Heart left ventricle (tissue), 16 donors: ENCODE measurements at places on chromosomes 5 and 9. TPM values are rescaled to one million over a fixed set of nuclear protein-coding genes. Genes with fewer than 3 reads are reported as not detected.

SLC28A3 gene
- 0.19 TPM for total RNA-seq

BASP1 gene
- total RNA-seq = 13.6 TPM

- no peak for DNase-seq
Observed at GRCh38 chr5:89267788-89268187, 384.8 kb upstream of the MEF2C start.

GRCh38 chr5:3339092-3339797, 256.4 kb upstream of the IRX1 start:
- no peak for DNase-seq

DNA sequence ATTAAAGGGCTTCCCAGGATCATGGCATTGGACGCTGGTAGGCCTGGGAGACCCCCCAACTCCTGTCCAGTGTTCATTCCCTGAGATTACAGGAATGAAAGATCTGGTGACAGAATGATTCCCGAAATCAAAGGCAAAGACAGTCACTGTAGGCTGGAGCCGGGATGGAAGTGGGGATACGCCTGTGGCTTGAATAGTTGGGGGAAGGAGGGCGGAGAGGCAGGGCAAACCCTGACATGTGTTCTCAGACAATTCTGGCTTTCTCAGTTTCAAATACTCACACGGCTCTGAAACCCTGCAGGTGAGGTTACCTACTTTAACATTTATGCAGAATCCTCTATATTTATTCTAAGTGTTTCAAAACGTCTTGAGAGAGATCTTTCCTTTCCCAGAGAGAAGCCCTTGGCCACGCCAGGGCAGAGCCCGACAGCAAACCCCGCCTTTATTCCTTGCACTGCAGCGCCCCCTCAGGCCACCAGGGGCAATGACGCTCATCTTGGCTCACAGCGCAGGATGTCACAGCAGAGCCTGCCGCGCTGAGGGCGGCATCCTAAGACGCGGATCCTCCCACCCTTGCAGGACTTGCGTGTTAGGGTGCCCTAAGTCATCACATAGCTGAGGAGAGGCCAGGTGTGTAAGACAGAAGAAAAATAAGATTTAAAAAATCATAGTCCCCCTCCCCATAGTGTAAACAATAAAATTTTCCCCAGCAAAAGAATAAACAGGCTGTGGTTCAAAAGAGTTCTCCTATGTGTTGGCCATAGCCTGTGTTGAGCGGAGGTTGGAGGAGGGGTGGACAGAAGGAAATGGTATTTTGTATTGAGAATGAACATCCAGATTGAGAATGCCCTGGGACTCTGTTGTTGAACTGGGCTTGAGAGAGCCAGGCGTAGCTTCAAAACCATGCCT, 284.5 kb downstream of the NTRK2 start:
- peak; percentile 71 for DNase-seq

DNA sequence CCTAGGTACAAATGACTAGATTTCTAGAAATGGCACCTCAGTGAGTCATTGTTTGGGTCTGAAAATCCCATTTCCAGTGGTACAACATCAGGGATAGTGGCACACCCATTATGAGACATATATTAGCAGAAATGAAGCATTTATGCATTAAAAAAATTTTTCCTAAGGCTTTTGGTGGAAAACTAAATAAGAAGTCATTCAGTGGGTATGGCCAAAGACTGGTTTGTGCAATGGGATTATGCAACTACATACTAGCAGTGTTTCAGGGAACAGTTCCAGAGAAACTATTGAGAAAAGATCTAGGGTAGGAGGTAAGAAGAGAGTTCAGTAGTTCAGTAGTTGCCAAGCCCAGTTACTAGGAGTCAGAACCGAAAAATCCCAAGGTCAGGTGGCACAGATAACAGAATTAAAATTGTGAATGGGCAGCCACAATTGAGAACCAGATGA, 106.5 kb upstream of the HAPLN1 start:
- no peak for DNase-seq

DNA sequence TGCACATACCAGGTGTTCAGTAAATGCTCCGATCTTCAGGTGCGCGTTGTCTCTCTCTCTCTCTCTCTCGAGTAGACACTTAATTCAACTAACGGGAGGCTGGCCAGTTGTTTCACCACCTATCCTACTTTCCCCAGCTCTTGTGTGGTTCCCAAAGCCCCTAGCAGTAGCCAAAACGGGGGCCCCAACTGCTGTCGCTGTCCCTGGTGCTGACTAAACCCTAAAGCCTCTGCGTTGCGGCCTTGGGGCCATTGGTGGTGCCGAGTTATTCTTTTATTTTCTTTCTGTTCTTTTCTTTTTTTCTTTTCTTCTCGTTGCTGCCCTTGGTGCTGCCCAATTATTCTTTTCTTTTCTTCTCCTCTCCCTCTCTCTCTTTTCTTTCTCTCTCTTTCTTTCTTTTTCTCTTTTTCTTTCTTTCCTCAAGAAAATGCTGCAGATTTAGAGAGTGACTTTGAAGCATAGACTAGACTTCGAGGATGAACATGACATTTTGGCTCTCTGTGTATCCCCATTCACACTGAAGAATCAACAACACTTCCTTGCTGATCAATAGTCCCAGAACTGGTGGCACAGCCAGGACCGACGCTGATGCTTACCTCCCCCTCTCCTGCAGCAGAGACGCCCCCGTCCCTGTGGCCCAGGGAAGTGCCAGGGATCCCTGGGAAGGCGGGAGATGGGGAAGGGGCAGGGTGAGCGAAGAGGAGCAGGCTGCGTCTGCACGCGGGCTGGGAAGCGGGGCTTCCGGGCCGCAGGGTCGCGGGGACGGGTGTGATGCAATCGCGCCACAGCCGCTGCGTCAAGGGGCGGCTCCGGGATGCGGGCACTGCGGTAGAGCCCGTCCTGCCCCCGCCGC, at the start of gene FBLL1:
FBLL1 (plus strand) TSS at position 785 of the 853 bp plus-strand sequence. CDS start 200 bp downstream, outside the sequence.
- DNase-seq = no peak

DNA sequence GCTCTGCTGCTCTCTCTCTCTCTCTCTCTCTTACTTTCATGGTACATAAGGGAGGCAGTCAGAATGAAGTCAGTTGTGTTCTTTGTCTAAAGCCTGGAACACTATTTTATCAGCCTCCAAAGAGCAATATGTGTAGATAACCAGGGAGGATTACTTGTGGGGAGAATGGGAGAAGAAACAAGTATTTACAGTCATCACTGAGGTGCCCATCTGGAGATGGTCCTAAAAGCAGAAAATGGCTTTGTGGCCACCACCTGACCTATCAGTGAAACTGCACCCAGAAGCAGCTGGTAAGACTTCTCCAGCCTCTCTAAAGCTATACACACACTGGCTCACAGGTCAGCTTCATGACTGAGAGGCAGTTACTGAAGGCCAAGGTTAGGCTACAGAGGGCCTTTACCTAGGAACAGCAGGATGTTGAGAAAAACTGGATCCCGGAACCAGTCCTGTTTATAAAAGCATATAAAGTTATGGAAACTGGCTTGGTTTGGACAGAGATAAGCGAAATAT, 75.1 kb downstream of the MRPS27 start:
- no peak for DNase-seq

- no peak for DNase-seq
Observed at GRCh38 chr5:179380211-179381035, 35.2 kb upstream of the ADAMTS2 start.

DNA sequence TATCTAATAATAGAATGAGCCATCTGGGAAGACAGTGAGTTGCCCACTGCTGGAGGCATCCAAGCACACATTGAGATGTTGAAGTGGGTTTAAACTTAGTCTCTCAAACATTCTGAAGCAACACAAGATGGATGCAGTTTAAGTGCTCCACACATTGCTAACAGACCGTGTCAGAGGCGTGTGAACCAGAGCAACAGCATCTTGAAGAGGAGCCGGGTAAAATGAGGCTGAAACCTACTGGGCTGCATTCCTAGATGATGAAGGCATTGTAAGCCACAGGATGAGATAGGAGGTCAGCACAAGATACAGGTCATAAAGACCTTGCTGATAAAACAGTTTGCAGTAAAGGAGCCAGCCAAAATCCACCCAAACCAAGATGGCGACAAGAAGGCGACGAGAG, 73.5 kb upstream of the TMEM215 start:
- DNase-seq = no peak

DNA sequence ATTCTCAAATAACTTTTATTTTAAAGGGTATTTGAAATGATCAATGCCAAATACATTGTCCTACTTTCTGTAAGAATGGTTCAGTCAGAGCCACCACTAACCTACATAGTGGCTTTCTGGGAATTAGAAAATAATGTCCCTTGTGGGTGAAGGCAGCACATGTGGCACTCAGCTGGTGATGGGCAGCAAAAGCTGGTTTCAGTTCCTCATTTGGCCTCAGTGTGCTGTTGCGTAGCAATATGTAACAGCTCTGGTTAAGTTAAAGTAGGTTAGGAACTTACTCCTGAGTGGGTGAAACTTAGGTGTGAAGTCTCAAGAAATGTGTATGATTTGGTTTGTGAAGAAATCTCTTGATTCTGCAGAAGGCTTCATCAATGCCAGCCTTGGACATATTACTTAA, 99.6 kb upstream of the SPEF2 start:
- no peak for DNase-seq
